ENCODE measurements at places on chromosomes 5 and 9. TPM values are rescaled to one million over a fixed set of nuclear protein-coding genes. Genes with fewer than 3 reads are reported as not detected.
A peak's percentile ranks its signal among the peaks of the same experiment; 100 is the strongest.

The SLCO6A1 gene
- not detected for total RNA-seq

GRCh38 chr9:117737721-117738226, 33.6 kb downstream of the TLR4 start:
- no peak for ATAC-seq

- no peak for ATAC-seq
These were observed 84.7 kb downstream of the CMYA5 start for GRCh38 chr5:79774171-79774854.

DNA sequence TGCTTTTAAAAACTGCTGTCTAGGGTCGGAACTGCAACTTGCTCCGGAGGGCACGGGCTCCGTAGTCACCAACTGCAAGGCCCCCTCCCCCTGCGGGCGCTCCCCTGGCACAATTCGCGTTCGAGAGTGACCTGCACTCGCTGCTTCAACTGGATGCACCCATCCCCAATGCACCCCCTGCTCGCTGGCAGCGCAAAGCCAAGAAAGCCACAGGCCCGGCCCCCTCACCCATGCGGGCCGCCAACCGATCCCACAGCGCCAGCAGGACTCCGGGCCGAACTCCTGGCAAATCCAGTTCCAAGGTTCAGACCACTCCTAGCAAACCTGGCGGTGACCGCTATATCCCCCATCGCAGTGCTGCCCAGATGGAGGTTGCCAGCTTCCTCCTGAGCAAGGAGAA, 64.2 kb upstream of the GAS1 start:
- no peak for ATAC-seq

GRCh38 chr5:35003018-35003957, 44.5 kb downstream of the AGXT2 start:
- peak; percentile 25 for ATAC-seq
